ENCODE measurements at places on chromosomes 2 and 18.
A peak's percentile ranks its signal among the peaks of the same experiment; 100 is the strongest.

- no peak for DNase-seq
Measured at GRCh38 chr2:30334762-30335363, 103.5 kb downstream of the LBH start.

- DNase-seq = peak; percentile 82
Measured at GRCh38 chr2:175233135-175233719, 51.7 kb upstream of the ATP5MC3 start.

DNA sequence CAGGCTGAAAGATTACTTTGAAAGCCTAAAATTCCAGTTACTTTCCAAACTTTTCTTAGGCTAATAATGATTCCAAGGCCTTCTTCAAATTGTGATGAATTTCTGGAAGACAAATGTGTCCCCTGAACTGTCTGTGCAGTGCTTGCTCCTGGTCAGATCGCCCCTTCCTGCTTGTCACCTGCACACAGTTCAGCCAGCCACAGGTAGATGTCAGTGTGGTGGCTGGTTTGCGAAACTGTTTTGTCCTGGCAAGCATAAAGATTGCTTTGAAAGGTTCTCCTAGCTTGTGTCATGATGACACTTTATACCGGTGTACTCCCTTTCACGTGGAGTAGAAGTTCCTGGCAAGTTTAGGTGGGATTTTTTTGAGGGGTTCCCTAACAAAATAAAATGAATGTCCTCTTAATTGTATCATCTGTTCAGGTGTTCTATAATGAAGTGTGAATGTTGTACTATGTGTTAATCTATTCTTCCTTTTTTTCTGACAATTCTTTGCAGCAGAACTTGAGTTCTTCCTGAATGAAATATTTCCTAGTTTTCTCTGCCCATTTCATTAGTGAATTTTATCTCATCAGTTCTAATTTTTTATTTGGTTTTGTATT is 298.8 kb downstream of the ZNF407 start:
- no peak for DNase-seq

DNA sequence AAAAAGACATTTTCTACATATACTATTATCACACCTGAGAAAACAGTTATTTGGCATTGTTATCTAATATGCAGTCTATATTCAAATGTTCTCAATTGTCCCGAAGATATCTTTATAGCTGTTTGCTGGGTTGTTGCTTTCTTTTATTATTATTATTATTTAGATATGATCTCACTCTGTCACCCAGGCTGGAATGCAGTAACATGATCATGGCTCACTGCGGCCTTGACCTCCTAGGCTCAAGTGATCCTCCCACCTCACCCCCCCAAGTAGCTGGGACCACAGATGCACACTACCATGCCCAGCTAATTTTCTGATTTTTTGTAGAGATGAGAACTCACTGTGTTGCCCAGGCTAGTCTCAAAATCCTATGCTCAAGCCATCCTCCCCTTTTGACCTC is 19.9 kb downstream of the GPATCH11 start:
- no peak for DNase-seq

GRCh38 chr2:122205641-122206040 is 450.2 kb downstream of the TSN start:
- DNase-seq = no peak

Measured in HCEC 1CT (cell line).